ENCODE measurements at places on chromosomes 7 and 10.

DNA sequence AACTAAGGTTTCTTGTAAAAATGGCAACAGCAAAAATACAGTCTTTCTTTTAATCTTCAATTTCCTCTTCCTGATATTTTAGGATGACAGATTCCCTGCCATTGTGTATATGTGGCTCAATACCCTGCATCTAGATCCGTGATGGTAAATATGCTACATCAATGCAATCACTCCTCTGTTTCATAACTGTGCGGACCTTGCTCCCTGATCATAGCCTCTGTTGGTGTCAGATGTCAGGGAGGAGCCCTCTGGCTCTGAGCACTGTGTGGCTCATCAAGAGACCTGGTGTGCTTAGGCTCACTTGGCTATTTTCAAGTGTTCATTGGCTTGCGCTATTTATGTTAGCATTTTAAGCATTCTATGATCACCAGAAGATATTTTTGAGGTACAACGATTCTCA is 33.0 kb upstream of the AGR3 start:
- DNase-seq, result no peak

GRCh38 chr7:43195256-43195655 is 82.8 kb downstream of the HECW1 start:
- DNase-seq, result no peak

- no peak for DNase-seq
Observed at GRCh38 chr10:81096558-81096957, 558.9 kb downstream of the SH2D4B start.

- DNase-seq, result no peak
Observed at GRCh38 chr7:117711556-117711955, 161.7 kb downstream of the CTTNBP2 start.

GRCh38 chr7:123797673-123798531 is 47.1 kb upstream of the HYAL4 start:
- no peak for DNase-seq

- DNase-seq, result no peak
Observed at GRCh38 chr10:31878486-31878885, 50.1 kb downstream of the ARHGAP12 start.

DNA sequence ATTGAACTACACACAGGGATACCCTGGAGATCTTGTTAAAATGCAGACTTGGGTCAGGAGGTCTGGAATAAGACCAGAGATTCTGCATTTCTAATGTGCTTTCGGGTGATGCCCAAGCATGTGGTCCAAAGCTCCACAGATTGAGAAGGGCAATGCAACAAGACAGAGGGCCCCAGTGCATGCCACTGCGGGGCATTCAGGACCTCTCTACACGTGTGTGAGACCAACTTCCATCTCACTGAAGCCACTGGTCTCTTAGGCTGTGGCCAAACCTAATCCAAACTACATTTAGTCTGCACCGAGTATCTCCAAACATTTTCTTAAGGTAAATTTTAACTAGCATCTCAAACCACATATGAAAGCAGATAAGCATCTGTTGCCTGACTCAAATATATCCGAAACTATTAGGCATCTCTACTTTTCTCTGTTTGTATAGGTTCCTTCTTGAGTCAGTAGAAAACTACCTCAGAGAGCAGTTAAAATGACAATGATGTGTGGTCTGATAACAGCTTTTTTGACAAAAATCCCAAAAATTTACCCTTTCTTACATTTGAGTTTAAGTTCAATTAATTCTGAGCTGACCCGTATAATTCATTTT is 107.5 kb downstream of the ELMO1 start:
- DNase-seq, result no peak

DNA sequence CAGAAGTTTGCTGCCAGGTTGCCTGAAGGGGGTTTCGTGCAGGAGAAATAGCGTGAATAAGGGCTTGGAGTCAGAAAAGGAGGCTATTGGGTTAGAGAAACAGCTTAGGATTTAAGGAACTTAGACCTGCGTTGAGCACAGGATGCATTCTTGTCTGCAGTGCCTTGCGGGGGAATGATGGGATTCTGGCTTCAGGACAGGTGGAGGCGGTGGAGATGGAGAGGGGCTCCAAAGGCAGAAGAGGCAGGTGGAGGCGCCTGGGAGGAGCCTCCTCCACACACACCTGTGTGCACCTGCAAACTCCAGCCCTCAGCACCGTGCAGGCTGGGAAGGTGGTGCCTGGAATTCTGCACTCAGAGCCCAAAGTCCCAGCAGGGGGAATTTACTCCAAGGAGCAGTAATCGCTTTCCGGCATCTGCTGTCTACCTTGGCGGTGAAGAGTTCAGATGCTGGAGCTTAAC is 1.8 kb downstream of the CLIP2 start:
- no peak for DNase-seq

DNA sequence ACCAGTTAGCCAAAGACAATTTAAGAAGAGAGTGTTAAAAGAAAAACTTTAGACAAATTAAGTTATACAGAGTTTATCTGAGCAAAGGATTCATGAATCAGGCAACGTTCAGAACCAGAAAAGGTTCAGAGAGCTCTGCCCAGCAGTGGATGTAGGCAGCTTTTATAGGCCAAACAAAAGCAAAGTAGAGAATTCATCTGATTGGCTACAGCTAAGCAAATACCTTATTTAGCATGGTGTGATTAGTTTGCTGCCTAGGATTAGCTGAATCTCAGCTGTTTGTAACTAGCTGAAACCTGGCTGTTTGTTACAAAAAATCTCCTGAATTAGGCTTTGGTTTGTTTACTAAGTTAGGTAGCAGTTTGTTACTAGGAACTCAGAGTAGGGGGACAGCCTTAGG is 66.0 kb downstream of the SLC25A40 start:
- DNase-seq, result no peak

DNA sequence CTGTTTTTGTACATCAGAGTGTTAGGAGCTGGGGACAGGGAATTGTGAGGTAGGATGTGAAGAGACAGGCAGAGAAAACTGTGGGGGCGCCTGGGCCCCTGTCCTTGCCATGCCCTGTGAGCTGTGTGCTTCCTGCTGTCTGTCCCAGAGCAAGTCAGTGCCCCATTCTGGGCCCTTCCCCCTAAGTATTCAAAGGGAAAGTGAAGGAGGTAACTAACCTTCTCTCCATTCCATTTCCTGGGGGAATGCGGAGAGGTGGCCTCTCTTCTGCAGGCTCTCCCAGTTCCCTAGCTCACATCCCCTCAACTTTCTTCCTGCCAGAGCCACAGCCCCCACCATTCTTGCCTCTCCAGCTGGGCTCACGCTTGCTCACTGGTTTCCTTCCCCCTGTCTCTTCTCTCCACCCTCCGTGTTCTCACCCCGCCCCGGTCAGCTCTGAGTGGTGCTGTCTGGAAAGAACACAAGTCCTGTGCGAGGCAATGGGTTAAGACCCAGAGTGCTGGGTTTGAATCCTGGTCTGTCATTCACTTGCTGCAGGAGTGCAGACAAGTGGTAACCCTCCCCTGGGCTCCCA is 9.7 kb upstream of the VSIR start:
- DNase-seq, result no peak

GRCh38 chr10:98667081-98667480 is 220.3 kb upstream of the HPS1 start:
- no peak for DNase-seq

DNA sequence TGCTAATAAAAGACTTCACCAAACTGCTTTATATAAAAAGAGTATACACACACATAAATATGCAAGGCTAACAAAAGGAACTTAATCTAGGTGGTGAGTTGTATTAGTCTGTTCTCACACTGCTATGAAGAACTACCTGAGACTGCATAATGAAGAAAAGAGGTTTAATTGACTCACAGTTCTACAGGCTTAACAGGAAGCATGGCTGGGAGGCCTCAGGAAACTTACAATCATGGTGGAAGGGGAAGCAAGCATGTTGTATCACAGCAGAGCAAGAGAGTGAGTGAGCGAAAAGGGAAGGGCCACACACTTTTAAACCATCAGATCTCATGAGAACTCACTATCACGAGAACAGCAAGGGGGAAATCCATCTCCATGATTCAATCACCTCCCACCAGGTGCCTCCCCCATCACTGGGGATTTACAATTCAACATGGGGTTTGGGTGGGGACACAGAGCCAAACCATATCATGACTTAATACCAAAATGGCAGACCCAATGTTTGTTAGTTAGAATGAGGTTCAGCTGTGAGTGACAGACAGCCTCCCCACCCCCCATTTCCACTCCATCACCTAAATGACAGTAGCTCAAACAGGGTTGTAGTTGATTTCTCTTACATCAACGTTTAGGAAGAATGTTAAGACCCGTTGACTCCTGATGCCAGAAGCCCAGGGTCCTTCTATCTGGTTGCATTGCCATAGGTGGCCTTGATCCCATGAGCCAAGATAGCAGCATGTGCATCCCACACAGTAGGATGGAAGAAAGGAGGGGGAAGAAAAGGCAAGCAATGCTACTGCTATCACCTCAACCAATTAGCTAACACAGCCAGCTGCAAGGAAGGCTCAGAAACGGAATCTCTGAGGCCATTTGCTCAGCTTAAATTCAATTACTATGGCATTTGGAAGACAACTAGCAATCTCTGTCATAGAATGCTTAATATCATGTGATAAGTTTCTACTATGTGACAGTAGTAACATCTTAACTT is 77.0 kb downstream of the CCDC71L start:
- DNase-seq, result no peak

DNA sequence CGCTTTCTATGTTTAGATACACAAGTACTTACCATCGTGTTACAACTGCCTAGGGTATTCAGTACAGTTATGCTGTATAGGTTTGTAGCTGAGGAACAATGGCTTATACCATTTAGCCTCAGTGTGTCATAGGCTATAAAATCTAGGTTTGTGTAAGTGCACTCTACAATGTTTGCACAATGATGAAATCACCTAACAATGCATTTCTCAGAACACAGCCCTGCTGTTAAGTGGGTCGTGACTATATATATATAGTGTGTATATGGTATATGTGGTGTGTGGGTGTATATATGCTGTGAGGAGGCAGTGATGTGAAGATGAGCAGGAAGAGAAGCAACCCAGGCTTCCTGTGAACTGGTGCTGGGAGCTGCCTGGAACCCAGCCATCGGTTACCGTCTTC is 65.6 kb upstream of the MKI67 start:
- no peak for DNase-seq

DNA sequence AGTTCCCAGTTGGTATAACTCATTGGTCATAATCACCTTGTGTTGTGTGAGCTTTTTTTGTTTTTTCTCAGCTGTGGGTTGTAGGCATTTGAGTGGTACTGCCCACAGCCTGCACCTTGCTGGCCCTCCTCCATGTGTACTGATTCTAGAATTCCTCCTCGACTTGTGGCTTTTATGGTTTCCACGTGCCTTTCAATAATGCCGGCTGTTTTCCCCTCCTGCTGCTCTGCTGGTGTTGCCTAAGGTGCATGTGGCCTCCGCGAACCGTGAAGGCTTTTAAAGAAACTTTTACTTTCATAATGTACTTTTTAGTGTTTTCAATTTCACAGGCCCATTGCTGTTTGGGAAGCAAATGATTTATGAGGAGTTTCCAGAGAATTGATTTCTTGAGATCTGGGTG is 518.0 kb downstream of the REEP3 start:
- no peak for DNase-seq

DNA sequence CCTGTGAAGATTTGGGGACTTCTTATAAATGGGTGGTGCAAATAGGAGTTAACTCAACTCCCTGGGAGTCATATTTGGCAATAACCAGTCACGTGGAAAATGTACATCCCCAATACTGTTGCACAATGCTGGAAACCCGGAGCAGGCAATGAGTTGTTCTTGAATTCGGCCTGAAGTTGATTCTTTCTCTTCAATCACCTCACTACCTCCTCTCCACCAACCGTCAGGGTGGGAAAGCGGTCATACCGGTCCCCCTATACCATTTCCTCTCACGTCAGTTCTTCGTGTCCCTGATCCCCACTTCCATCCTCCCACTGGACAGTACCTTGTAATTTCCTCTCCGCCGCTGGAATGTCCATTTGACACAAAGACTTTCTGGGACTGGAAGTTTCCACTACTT is 2.8 kb downstream of the GIMAP5 start:
- no peak for DNase-seq

- DNase-seq, result no peak
Observed at GRCh38 chr10:75497997-75498883, 66.8 kb downstream of the LRMDA start.

DNA sequence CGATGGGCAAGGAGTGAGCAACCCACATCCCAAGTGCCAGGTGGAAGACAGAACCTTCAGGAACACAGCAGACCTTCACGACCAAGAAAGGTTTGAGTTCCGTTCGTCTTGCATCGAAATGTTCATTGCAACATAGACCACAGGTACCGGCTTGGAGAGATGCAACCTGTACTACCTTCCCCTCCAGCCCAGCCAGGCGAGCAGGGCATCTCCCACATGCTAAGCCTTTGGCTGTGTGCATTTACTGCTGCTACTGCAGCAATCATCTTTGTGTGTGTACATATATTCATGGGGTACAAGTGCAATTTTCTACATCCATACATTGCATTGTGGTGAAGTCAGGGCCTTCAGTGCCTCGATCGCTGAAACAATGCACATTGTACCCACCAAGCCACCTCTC is 58.8 kb downstream of the CTBP2 start:
- no peak for DNase-seq

DNA sequence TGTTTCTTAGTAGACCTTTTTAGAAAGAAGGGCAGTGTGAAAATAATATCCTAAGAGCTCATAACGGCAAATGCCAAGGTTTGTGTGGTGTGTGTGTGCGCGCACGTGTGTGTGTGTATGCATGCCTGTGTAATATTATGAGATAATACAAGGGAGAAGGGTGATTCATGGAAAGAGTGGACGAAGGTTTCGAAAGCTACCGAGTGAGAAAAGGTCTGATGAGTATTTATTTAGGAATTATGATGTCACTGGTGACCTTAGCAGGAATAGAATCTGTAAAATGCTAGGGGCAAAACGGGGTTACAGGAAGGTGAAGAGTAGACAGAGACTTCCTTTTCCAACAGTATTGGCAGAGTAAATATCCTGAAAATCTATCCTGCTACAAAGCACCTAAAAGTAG is 107.3 kb downstream of the AHR start:
- DNase-seq, result no peak

DNA sequence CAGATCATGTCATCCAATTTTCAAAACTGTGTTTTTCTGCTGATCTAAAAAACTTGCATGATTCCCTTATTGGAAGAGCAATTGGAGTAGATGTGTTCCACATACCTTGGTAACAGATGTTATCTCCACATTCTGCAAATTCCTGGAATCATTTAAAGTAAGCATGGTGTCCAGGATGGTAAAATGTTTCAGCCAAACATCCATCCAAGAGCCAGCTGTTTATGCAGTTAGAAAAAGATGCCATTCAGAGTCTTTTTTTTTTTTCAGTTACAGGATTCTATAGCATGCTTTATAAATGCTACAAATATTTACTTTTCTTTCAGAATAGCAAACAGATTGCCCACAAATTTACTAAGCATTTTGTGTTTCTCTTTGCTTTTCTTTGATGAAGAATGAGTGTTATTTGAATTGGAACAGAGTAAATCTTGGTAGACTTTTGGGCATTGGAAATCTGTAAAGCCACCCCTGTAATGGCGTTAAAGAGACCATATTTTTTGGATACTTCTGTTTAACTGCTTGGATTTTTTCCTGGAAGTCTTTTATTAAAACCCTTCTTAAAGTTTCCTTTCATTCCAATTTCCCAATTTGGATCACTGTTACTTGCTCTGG is 149.8 kb downstream of the GNAT3 start:
- no peak for DNase-seq

- no peak for DNase-seq
Observed at GRCh38 chr7:138358850-138359341, 101.2 kb upstream of the TRIM24 start.
